ENCODE measurements at places on chromosomes 12 and 14. TPM values are rescaled to one million over a fixed set of nuclear protein-coding genes. Genes with fewer than 3 reads are reported as not detected.

- H3K4me1 ChIP-seq, result peaks cover 8% of the 10 kb centered on the region
- no peak overlapping the region for H3K4me3 ChIP-seq
- no peaks in the 10 kb centered on the region for H3K27me3 ChIP-seq
- no peak for DNase-seq
Measured at GRCh38 chr12:123713823-123714585, 1.9 kb downstream of the ATP6V0A2 start.

- no peaks in the 10 kb centered on the region for H3K27me3 ChIP-seq
- H3K36me3 ChIP-seq, result no peaks in the 10 kb centered on the region
- H3K4me3 ChIP-seq, result no peak overlapping the region
Measured at GRCh38 chr14:100547633-100548294, 39.5 kb downstream of the BEGAIN start.

DNA sequence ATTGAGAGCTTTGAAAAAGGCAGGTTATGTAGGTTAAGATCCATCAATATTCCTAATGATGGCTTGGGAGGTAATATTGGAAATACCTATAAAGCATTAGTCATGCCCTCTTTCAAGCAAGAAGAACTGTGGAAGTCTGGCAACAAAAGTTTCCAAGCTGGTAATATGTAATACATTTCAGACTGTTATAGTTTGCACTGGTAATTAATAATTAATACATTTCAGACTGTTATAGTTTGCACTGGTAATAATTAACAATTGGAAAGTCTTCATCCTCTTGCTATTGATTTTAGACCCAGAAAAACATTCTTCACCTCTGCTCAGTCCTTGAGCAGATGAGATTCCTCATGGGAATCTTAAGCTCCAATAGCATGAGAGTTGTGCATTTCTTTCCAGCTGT, 29.0 kb upstream of the WDR89 start:
- H3K27me3 ChIP-seq, result no peaks in the 10 kb centered on the region
- H3K4me1 ChIP-seq, result peaks cover 7% of the 10 kb centered on the region
- no peak overlapping the region for H3K27ac ChIP-seq
- no peak overlapping the region for H3K4me3 ChIP-seq
- DNase-seq, result no peak
- H3K36me3 ChIP-seq, result no peaks in the 10 kb centered on the region

DNA sequence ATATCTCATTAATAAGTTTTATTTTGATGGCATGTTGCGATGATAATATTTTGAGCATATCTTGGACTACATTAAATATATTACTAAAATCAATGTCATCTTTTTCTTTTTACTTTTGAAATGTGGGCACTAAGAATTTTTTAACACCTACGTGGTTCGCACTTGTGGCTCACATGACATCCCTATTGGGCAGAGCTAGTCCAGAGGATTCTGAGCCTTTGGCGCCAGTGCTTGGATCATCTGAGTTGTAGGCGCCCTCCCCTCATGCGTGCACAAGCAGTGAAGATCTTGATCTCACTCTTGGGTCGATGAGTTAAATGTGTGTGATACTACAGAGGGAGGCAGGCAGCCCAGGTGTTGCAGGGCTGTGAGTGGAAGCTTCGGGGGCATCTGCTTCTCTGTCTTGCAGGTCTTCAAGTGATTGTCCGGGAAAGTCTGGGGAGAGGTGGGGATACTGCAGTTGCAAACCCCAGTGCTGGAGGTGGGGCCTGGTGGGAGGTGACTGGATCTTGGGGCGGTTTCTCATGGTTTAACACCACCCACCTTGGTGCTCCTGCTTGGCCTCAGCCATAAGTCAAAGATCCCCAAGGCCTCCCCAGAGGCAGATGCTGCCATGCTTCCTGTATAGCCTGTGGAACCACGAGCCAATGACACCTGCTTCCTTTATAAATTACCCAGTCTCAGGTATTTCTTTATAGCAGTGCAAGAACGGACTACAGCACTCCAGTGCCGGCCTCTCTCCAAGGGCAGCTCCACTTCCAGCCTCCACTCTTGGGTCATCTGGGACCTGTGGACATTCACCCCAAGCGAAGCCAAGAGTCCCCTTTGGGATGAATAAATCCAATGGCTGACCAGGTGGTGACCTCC, 46.1 kb upstream of the PPP2R5C start:
- DNase-seq, result no peak
- no peak overlapping the region for H3K27ac ChIP-seq
- H3K27me3 ChIP-seq, result no peaks in the 10 kb centered on the region
- H3K36me3 ChIP-seq, result no peaks in the 10 kb centered on the region
- no peak overlapping the region for H3K4me3 ChIP-seq
- no peaks in the 10 kb centered on the region for H3K4me1 ChIP-seq

DNA sequence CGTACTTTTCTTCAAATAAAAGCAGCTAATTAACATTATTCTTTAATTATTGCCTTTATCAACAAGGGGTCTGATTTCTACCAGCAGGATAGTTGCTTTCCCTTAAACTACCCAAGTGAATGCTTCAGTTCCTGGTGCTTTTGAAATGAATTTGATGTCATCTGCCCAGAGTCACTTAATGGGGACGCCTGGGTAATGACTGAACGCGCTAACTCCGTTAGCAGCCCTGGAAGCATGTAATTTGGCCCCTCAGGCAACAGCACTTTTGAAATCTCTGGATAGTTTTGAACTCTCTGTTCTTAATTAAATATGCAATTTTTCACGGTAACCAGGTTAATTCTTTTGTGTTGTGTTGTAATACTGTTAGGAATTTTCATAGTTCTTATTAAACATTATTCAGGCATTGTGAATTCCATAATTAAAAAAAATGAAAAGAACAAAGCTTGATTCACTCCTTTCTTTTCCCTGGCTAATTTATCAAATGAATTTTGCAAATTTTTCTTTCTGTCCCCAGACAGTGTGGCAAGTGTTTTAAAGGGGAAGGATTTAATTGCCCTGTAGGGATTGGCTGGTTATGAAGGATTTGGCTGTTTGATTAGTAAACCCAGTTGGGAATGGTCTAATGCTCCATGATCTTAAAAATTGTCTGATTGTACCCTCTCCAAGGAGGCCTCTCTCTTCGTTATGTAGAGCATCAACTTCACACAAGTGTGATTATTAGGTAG, 137.5 kb upstream of the MYL2 start:
- H3K4me1 ChIP-seq, result no peaks in the 10 kb centered on the region
- no peak overlapping the region for H3K27ac ChIP-seq
- no peak overlapping the region for H3K4me3 ChIP-seq
- no peak for DNase-seq
- H3K36me3 ChIP-seq, result no peaks in the 10 kb centered on the region
- no peaks in the 10 kb centered on the region for H3K27me3 ChIP-seq

DNA sequence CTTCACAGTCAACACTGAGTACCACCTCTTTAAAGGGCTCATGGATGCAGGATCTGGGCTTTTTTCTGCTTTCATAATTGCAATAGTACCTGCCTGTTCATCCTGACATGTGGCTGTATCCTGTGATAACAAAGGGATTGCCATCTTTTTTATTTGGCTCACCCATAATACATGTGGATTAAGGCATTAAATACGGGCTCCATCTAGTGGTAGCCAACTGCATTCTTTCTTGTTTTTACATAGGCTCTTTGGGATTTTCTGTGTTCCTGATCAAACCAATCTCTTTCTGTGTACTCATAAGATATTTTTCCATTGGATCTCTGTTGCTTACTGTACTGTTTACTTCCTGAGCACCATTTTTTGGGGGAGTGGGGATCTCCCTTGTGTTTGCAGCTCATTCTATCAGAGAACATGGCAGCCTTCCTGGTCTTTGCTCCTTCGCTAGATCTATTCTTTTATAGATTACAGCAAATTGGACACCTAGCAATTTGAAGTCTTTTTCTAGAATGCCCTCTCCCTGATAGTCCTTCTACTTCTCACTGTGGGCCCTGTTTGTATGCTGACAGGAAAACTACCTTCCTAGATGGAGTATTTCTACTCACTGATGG, 723.4 kb upstream of the MDGA2 start:
- peak; percentile 10 for DNase-seq
- no peak overlapping the region for H3K4me3 ChIP-seq
- H3K27me3 ChIP-seq, result no peaks in the 10 kb centered on the region
- H3K27ac ChIP-seq, result no peak overlapping the region
- H3K36me3 ChIP-seq, result no peaks in the 10 kb centered on the region

DNA sequence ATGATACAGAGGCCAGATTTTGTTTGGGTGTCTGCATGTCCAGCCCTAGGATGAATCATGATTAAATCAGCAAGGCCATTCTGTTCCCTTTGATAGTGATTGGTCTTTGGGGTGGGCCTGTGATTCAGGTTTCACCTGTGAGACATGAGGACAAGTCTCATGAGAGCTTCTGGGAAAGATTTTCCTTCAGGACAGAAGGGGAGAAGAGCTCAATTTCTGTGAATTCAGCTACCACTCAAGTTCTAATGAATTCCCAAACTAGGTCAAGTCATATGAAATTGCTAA, 73.4 kb downstream of the ZNF664 start:
- H3K27me3 ChIP-seq, result no peaks in the 10 kb centered on the region
- no peaks in the 10 kb centered on the region for H3K4me1 ChIP-seq
- no peak overlapping the region for H3K4me3 ChIP-seq
- H3K27ac ChIP-seq, result no peak overlapping the region
- H3K36me3 ChIP-seq, result no peaks in the 10 kb centered on the region

- no peaks in the 10 kb centered on the region for H3K4me1 ChIP-seq
- H3K27me3 ChIP-seq, result no peaks in the 10 kb centered on the region
- no peaks in the 10 kb centered on the region for H3K36me3 ChIP-seq
- peak; percentile 15 for DNase-seq
Measured at GRCh38 chr14:63375769-63376168, 57.0 kb upstream of the GPHB5 start.

GRCh38 chr14:58817846-58818245, 180.1 kb downstream of the DACT1 start:
- no peaks in the 10 kb centered on the region for H3K27me3 ChIP-seq
- no peak for DNase-seq
- H3K4me1 ChIP-seq, result no peaks in the 10 kb centered on the region
- no peaks in the 10 kb centered on the region for H3K36me3 ChIP-seq
- H3K4me3 ChIP-seq, result no peak overlapping the region

GRCh38 chr14:95541346-95541745, 6.5 kb downstream of the GLRX5 start:
- no peak overlapping the region for H3K27ac ChIP-seq
- DNase-seq, result no peak
- H3K4me1 ChIP-seq, result peaks cover 20% of the 10 kb centered on the region
- H3K4me3 ChIP-seq, result no peak overlapping the region

DNA sequence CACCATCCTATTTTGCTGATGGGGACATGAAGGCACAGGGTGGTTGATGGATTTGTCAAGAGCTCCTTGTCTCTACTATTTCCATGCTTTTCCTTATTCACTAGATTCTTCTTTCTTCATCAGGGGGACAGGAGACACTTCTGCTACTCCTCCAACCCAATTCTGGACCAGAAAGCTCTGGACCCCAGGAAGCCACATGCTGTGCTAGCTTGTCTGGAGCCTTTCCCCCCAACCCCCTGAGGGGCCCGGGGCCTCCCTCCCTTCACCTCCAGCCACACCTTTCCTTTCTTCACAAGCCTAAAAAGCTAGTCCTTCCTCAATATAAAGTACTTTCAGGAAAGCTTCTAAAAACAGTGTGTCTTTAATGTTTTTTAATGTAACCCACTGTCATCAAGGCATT, 75.1 kb upstream of the CAPRIN2 start:
- no peaks in the 10 kb centered on the region for H3K4me1 ChIP-seq
- DNase-seq, result no peak
- H3K27me3 ChIP-seq, result peaks cover 14% of the 10 kb centered on the region

ITGB7 gene
- total RNA-seq, result 0.98 TPM

OR6C2 gene
- not detected for total RNA-seq

TCL1A gene
- total RNA-seq, result not detected

WNT1 gene
- not detected for total RNA-seq

CMTM5 gene
- not detected for total RNA-seq

Measured in Panc1 (cell line).